ENCODE measurements at places on chromosomes 1 and 21.

DNA sequence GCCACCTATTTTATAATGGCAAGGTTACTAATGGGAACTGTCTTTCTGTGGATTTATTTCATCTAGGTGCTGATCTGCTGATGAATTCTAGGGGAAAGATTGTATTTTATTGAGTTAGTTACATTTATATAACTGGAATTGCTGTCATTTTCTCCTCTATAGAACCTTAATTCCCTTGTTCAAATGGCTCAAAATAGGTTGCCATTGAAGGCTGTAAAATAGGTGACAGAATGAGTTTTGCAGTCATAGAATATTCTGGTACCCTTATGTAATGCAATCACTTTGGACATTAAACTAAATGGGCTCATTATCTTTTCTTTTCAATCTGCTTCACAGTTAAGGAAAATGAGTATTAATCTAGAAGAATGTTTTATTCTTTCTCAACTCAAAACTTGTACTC is 131.0 kb downstream of the CTH start:
- DNase-seq = no peak

- peak; percentile 75 for DNase-seq
Observed at GRCh38 chr21:29237110-29238052, 61.3 kb upstream of the BACH1 start.

- DNase-seq = peak; percentile 59
Observed at GRCh38 chr1:31978843-31979400, 34.7 kb upstream of the KHDRBS1 start.

GRCh38 chr1:112706505-112707220 is at the start of gene RHOC:
Gene RHOC, minus strand, starts transcription at chr1:112707127. Its CDS starts 3,328 bp downstream, at chr1:112703799.
- peak; percentile 76 for DNase-seq

DNA sequence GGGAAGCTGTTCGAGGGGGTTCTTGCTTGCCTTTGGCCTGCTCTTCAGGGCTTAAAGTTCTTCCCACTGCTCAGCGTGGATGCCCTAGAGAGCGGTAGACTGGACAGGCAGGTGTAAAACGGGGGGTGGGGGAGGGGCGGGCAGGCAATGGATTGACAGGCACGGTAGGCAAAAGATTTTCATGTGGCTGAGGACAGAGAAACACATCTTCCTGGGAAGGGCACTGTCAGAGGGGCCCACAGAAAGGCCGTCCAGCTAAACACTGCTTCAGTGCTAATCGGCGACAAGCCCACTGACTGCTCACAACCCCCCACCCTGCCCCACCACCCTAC is 412 bp downstream of the ABCA4 start:
- no peak for DNase-seq

GRCh38 chr1:86324130-86324822 is 71.8 kb downstream of the ODF2L start:
- DNase-seq = no peak

GRCh38 chr1:37692834-37693175 is 489 bp downstream of the CDCA8 start:
- no peak for DNase-seq

DNA sequence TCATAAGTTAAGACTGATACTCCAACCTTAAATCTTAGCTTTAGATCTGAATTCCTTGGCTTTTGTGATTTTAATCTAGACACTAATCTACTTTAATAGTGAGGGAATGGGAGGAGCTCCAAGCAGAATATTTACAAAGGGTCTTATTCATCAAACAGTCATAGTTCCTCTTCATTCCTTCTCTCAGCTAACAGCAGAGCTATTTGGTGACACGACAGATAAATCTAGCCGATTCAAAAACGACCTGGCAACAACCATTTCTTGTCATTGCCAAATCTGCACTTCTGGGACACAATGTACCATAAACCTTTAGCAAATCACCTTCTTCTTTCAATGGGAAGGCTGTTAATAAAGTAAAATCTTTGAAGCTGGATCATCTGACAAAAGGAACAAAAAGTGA is 52.8 kb upstream of the FOXD3 start:
- no peak for DNase-seq

- peak; percentile 49 for DNase-seq
Observed at GRCh38 chr21:31554511-31555022, 104.9 kb upstream of the SOD1 start.

DNA sequence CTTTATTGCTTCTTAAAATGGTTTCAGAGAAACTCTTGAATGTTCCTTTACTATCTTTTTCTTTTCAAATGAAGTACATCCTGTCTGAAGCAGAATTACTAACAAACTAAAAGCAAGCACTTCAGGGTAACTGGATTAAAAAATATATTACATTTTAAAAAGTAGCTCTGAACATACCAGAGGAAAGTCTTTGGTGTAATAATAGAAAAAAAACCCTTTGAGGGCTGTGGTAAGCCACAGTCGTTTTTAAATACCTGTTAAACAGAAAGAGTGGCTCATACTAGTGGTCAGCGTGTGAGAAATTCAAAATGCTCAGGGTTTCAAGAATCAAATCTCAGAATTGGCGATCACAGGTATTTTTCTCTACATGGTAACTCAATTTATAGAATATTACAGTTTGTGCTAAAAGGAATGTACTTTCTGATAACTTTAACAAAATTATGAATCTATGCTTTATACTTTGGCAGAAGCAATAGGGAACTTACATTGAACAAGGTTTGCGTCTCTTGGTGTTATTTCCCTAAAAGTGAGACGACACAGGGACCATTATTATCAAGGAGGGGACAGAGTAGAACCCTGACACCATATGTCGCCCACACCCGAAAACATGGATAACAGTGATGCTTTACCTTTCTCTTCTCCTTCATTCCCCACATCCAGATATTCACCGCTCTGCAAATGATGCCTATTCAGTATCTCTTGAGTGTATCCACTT is 97.0 kb upstream of the DPH5 start:
- no peak for DNase-seq

GRCh38 chr1:206891412-206891811 is 5.8 kb upstream of the IL24 start:
- no peak for DNase-seq

DNA sequence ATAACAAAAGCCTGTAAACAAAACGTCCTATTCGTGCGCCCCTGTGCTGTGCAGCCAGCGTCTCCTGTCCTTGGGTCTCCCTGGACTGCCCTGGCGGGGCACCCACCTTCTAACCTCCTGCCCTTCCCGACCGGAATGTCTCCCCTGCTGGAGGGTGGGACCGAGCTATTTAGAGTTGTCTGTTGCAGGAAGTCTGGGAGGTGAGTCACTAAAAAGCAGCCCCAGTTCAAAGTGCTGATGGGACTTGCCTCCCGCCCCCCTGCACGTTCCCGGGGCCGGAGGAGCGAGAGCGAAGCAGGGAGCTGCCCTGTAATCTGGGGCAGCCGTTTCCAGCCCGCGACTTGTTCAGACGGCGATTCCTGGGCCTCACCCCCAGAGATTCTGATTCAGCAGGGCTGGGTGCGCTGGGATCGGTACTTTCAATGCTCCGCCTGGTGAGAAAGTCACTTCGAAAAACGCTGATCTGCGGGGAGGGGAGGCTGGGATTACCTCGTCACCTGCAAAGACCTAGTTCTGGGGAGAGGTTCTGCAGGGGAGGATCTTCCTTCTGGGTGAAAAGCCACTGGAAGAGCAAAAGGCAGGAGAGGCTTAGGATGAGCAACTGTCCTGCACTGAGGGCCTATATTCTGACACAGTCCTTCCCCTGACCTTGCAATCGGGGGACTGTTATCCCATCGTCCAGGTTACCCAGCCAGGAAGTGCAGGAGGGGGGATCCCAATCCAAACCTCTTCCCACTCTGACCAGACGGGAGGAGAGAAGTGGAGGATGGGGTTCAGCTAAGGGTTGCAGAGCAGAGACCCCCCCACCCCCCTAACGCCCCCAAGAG is 1.2 kb upstream of the DHRS3 start:
- DNase-seq = peak; percentile 94

DNA sequence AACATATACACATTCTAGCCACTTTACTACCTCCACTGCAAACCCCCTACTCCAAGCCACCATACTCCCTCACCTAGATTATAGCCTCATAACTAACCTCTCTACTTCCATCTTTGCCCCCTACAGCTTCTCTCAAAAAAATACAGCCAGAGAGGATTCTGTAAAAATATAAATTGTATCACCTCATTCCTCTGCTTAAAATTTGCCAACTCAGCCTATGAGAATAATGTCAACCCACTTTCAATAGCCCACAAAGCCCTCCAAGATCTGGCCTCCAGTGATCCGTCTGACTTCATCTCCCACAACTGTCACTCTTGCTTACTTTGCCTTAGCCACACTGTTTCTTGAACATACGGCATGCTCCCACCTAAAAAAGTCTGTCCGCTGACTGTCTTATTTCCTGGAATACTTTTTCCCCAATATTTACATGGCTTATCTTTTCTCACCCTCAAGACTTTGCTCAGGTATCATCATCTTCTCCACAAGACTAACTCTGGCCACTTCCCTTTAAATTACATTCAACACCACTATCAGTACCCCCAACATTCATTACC is 21.5 kb downstream of the NME7 start:
- DNase-seq = no peak

DNA sequence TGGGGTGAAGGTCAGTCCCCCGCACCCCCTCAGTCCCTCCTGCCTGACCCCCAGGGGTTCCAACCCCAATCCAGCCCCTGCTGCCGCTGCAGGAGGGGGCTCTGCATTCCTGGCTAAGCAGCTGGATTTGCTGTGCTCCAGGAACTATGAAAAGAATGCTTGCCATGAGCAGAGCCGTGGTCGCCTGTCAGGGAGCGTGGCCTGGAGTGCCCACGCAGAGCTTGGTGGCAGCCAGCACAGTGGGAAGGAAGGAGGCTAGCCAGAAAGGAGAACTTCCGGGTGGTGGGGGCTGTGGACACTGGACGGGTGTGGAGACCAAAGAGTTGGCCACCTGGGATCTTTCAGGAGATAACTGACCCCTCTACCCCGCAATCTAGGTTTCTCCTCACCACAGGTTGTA is 5.6 kb downstream of the COL8A2 start:
- DNase-seq = peak; percentile 26

GRCh38 chr21:29390778-29391177 is 92.1 kb downstream of the BACH1 start:
- no peak for DNase-seq

DNA sequence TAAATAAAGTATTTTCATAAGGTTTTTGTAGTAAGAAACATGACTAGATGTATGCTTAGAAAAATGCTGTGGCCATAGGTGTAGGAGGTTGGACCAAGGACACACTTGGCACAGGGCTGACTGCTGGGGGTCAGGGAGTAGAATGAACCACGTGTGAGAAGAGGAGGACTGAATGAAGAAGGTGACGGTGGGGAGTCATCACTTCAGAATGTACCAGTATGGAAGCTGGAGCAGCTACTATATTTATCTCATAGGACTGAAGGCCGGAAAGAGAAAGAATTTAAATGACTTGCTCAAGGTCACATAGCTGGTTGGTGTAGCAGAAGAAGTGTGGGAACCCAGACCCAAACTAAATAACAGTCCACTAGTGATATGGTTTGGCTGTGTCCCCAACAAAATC is 79.8 kb upstream of the HAO2 start:
- DNase-seq = peak; percentile 64

- DNase-seq = no peak
Observed at GRCh38 chr1:174953285-174954072, 46.3 kb upstream of the CACYBP start.

DNA sequence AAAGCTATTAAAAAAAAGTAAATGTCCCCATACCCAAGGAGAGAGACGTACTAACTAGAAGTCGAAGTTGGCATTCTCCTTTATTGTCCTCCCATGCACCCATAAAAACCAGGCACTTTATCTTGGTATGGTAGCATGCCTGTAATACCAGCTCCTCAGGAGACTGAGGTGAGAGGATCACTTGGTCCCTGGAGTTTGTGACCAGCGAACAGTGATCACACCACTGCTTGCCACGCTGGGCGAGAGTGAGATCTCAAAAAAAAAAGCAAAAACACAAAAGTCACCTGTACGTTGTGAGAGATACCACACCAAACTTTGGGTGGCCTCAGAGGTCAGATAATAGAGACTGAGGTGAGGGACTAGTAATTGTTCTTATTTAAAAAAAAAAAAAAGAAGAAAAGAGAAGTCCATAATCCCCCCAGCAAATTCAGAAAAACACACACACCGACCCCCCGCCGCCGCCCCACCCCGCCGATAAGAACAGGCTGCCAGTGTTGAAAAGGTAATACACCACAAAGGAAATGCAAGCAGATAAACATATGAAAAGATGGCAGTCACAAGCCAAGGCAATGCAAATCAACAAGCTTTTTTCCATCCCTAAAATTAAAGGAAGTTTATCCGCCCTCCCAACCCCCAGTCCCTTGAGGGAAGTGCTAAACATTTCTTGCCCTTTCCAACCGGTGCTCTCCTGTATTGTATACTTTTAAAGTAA is 3.6 kb downstream of the L1TD1 start:
- no peak for DNase-seq

GRCh38 chr1:3914911-3915310 is 14.8 kb upstream of the C1orf174 start:
- no peak for DNase-seq

GRCh38 chr1:8477166-8477982 is 159.5 kb downstream of the SLC45A1 start:
- peak; percentile 83 for DNase-seq

GRCh38 chr21:45309069-45309986 is 21.6 kb upstream of the POFUT2 start:
- peak; percentile 50 for DNase-seq

DNA sequence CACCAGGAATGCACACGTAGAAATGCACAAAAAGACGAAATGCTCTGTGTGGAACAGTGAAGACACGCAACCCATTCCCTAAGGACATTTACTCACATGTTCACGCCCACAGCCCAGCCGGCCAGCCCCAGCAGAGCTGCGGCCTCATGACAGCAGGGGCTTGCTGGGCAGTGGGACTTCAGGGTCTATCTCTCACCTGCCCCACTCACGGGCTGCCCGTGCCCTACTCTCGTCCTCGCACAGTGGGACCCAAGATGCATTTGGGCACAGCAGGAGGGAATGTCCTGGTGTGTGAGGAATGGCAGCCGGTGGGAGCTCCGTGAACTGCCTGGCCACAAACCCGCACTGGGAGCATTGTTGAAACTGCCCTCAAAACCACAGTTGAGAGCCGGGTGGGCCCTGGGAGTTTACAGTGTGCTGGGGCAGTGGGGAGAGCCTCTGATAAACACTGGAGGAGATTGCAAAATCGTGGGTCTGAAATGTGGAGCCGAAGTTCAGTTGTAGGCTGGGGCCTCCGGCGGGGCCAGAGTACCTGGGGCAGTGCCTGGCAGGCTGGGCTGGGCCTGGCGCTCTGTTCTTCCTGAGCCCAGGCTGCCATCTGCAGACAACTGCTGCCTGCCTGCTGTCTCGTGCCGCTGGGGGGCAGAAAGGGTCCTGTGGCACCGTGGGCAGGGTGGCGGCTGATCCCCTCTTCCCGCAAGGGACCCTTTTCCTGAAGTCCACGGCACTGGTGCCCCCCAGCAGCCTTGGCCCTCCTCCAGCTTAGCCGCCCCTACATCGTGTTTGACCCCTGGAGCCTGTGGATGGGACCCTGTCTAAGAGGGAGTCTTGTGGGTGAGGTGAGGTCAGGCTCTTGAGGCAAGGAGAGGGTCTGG is 20.7 kb upstream of the POFUT2 start:
- DNase-seq = peak; percentile 45

DNA sequence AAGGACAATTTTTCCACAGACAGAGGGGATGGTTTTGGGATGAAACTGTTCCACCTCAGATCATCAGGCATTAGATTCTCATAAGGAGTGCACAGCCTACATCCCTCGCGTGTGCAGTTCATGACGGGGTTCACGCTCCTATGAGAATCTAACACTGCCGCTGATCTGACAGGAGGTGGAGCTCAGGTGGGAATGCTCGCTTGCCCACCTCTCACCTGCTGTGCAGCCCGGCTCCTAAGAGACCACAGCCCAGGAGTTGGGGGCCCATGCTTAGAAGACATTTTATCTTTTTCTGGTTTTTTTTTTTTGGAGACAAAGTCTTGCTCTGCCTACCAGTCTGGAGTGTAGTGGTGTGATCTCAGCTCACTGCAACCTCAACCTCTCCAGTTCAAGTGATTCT is 16.0 kb downstream of the GNB1 start:
- no peak for DNase-seq

All from fibroblast of skin of right biceps (primary cell).